Sigmoid colon (tissue), 7 donors: ENCODE measurements at places on chromosomes 3 and 15. TPM values are rescaled to one million over a fixed set of nuclear protein-coding genes. Genes with fewer than 3 reads are reported as not detected.

CLDN18 gene
- polyA plus RNA-seq, result not detected

CPLX3 gene
- 0.28 TPM for polyA plus RNA-seq

GALNT15 gene
- 1.2 TPM for polyA plus RNA-seq

ROBO2 gene
- polyA plus RNA-seq, result not detected

CHRM5 gene
- polyA plus RNA-seq, result 0.01 TPM

NR2F2 gene
- 12.6 TPM for polyA plus RNA-seq

SCN11A gene
- 0.57 TPM for polyA plus RNA-seq

SLC38A3 gene
- polyA plus RNA-seq, result 0.07 TPM

CACNA1D gene
- polyA plus RNA-seq, result 3.2 TPM

FGD5 gene
- polyA plus RNA-seq, result 2.1 TPM

EXD1 gene
- polyA plus RNA-seq, result not detected

CELSR3 gene
- under 0.01 TPM for polyA plus RNA-seq

MST1R gene
- polyA plus RNA-seq, result 106 TPM

ANKRD34C gene
- polyA plus RNA-seq, result not detected

THAP10 gene
- 2.5 TPM for polyA plus RNA-seq
